ENCODE measurements at places on chromosomes 7 and 10.

- no peaks in the 10 kb centered on the region for H3K27me3 ChIP-seq
- no peak overlapping the region for H3K27ac ChIP-seq
Measured at GRCh38 chr10:121845044-121845784, 82.6 kb downstream of the ATE1 start.

DNA sequence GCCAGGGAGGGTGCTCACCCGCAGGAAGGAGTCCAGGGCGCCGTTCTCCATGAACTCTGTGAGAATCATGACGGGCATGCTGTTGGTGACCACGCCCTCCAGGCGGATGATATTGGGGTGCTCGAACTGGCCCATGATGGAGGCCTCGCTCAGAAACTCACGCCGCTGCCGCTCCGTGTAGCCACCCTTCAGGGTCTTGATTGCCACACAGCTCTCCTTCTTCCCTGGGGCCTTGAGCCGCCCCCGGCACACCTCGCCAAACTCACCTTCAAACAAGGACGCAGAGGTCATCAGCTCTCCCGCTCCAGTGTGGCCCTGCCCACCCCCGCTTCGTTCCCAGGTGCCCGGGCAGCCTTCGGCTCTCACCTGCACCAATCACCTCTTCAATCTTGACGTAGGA lies 14.6 kb downstream of the EPHB4 start:
- peaks cover 14% of the 10 kb centered on the region for H3K36me3 ChIP-seq
- DNase-seq = no peak
- H3K27ac ChIP-seq = no peak overlapping the region

GRCh38 chr10:131314799-131315198 lies 3.3 kb upstream of the TCERG1L start:
- H3K36me3 ChIP-seq = no peaks in the 10 kb centered on the region
- no peak overlapping the region for H3K27ac ChIP-seq
- no peaks in the 10 kb centered on the region for H3K4me1 ChIP-seq

- no peak overlapping the region for H3K27ac ChIP-seq
- DNase-seq = peak; percentile 13
- H3K4me1 ChIP-seq = peaks cover 25% of the 10 kb centered on the region
- H3K4me3 ChIP-seq = no peak overlapping the region
Measured at GRCh38 chr7:80481196-80481884, 30.5 kb downstream of the GNAT3 start.

DNA sequence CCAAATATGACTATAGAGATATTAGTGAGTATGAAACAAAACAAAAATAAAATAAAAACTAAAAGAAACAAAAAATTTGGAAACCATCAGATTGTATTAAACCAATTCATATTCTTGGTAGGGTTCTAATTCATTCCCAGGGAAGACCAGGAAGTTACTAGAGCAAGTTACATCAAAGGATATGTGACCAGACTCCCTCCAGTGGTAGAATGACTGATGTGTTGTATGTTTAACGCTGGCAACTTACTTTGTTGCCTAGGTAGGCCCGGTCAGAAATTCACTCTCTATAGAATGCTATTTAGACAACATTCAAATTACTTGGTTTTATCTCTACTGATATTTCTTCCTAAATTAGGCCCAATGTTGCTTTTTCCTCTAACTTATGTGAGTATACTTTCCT lies 5.2 kb downstream of the PHYHIPL start:
- H3K4me3 ChIP-seq = no peak overlapping the region
- no peaks in the 10 kb centered on the region for H3K4me1 ChIP-seq
- no peaks in the 10 kb centered on the region for H3K36me3 ChIP-seq
- no peak overlapping the region for H3K27ac ChIP-seq

DNA sequence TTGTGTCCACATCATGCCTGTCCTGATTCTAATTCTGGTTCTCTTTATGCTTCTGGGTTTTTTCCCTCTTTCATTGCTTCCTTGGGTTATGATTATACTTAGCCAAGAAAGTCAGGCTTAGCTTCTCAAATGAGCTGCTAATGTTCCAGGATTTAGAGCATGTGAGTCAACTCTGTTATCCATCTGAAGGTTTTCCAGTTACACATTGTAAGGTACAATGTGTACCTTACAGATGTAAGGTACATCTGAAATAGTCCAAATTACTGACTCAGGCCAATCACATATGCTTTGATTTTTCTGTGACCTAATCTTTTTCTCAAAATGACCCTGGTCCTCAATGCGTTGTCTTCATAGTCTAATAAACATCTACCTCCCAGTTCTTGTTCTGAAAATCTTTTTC lies 13.3 kb upstream of the MIOS start:
- peak overlapping the region; percentile 83 for H3K27ac ChIP-seq
- peak; percentile 58 for DNase-seq
- H3K36me3 ChIP-seq = no peaks in the 10 kb centered on the region
- H3K27me3 ChIP-seq = no peaks in the 10 kb centered on the region
- peak overlapping the region; percentile 38 for H3K4me3 ChIP-seq

DNA sequence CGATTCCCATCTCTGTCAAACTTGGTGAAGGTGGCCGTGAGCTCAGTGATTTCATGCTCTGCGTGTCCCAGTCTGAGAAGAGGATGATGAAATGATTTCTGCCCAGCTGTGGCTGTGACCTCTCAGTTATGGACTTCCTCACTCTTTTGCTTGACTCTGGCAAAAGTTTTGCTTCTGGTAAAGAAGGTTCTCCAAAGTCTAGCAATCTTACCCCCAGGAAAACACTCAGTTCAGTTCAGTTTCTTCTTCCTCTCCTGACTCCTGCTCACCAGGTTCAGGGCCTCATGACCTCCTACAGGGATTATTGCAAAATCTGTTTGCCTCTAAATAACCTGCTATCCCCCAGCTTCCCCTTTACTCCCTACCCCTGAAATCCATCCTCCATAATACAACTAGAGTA lies 4.9 kb upstream of the BLOC1S2 start:
- H3K4me1 ChIP-seq = peaks cover 5% of the 10 kb centered on the region
- no peak overlapping the region for H3K4me3 ChIP-seq
- no peaks in the 10 kb centered on the region for H3K36me3 ChIP-seq

DNA sequence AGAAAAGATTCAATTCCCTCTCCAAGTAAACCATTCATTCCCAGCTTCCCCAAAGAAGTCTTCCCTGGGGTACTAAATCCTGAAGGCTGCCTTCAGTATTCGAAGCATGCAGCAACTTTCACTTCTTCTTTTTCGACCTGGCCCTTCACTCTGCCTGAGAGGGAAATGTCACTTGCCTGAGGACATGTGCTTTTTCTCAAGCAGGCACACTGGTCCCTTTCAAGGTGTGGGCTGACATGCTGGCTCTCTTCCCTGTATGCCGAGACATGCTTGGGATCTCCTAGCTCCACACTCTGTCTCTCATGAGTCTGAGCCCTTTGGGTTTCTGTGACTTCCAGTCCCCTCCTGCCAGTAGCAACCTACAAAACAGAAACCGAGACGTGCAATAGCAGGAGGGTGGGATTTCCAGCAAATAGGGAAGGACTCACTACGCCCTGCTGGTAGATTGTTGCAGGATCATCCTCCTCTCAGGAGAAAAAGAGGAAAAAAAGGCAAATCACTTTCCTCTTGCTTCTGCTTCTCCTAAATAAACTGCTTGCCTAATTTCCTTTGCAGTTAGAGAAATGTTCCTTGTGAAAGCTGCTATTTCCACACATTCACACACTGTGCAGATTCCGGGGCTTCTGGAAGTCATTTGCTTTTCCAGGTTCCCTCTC lies 33.5 kb downstream of the FIGNL1 start:
- no peak overlapping the region for H3K27ac ChIP-seq
- H3K36me3 ChIP-seq = no peaks in the 10 kb centered on the region
- H3K4me3 ChIP-seq = no peak overlapping the region
- 0 out of 2 replicates have a peak, but pooled peaks cover 14% of the 10 kb centered on the region for H3K27me3 ChIP-seq

DNA sequence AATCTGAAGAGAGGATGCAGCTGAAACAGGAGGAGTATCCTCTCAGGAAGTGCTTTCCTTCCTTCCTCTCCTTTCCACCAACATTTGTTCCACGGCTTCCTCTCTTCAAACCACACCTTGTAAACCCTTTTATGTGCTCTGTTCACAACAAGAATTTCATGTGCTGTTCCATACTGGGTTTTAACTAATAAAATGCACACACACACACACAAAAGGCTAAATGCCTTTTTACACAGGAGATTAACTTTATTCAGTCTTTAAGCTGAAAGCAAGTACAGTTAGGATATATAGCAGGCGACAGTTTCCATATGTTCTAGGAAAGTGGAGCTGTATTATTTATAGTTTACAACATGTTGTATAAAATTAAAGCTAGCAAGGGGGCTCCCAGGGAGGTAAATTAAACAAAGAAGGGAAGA lies 106.7 kb downstream of the REEP3 start:
- H3K4me1 ChIP-seq = peaks cover 32% of the 10 kb centered on the region
- 0 out of 2 replicates have a peak, but pooled peaks cover 4% of the 10 kb centered on the region for H3K36me3 ChIP-seq
- H3K27ac ChIP-seq = peak overlapping the region; percentile 94
- DNase-seq = no peak
- H3K27me3 ChIP-seq = no peaks in the 10 kb centered on the region

- no peak for DNase-seq
- no peak overlapping the region for H3K27ac ChIP-seq
- H3K4me1 ChIP-seq = no peaks in the 10 kb centered on the region
- H3K27me3 ChIP-seq = no peaks in the 10 kb centered on the region
- H3K4me3 ChIP-seq = no peak overlapping the region
Measured at GRCh38 chr10:65611592-65611991, 1314.2 kb upstream of the LRRTM3 start.

- no peak overlapping the region for H3K27ac ChIP-seq
- H3K4me3 ChIP-seq = no peak overlapping the region
- H3K27me3 ChIP-seq = peaks cover 21% of the 10 kb centered on the region
- no peak for DNase-seq
- no peaks in the 10 kb centered on the region for H3K36me3 ChIP-seq
Measured at GRCh38 chr7:139542308-139543151, 19.0 kb downstream of the CLEC2L start.

DNA sequence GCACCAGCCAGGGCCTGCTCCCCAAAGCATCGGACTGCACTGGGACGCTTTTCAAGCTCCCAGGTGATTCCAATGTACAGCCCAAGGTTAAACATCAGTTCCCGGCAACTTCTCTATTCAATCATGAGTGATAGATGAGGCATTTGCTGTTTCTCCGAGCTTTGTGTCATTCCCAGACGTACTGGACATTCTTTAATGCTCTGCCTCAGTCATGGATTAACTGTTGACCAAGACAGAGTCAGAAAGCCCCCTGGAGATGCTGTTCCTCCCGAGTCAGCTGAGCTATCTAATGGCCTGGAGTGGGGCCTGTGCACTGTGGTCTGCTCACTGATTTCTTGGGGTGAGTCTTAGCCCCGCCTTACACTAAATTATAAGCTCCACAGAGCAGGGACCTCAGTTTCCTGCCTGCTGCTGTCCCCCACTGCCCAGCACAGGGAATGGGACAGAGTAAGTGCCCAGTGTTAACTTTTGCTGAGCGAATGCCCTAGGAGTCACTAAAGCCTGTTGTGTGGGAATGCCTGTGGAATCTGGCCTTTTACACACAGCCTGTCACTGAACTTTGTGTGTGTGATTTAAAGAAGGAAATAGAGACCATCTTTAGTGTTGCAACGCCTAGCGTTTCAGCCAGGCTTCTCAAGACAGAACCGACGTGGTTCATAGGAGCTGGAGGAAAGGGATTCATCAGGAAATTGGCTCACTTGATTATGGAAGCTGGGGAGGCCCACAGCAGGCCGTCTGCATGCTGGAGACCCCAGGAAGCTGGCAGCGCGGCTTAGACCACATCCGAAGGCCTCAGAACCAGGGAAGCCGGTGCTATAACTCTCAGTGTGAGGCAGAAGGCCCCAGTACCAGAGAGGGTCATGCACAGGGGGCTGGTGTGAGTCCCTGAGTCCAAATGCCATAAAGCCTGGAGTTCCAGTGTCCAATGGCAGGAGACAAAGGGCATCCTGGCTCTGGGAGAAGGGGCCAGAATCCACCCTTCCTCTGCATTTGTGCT lies 29.3 kb upstream of the RNF32 start:
- no peak overlapping the region for H3K4me3 ChIP-seq
- peaks cover 30% of the 10 kb centered on the region for H3K27me3 ChIP-seq
- no peaks in the 10 kb centered on the region for H3K4me1 ChIP-seq
- DNase-seq = no peak
- H3K27ac ChIP-seq = no peak overlapping the region

GRCh38 chr10:33460505-33461294 lies 126.2 kb upstream of the NRP1 start:
- peaks cover 28% of the 10 kb centered on the region for H3K4me1 ChIP-seq
- no peak overlapping the region for H3K4me3 ChIP-seq
- peak overlapping the region; percentile 58 for H3K27ac ChIP-seq
- peak; percentile 90 for DNase-seq

GRCh38 chr7:116952635-116953371 lies 498 bp upstream of the ST7 start:
- no peaks in the 10 kb centered on the region for H3K36me3 ChIP-seq
- H3K4me3 ChIP-seq = peak overlapping the region; percentile 85
- H3K4me1 ChIP-seq = peaks cover 22% of the 10 kb centered on the region
- H3K27ac ChIP-seq = peak overlapping the region; percentile 96
- H3K27me3 ChIP-seq = no peaks in the 10 kb centered on the region
- DNase-seq = peak; percentile 78

DNA sequence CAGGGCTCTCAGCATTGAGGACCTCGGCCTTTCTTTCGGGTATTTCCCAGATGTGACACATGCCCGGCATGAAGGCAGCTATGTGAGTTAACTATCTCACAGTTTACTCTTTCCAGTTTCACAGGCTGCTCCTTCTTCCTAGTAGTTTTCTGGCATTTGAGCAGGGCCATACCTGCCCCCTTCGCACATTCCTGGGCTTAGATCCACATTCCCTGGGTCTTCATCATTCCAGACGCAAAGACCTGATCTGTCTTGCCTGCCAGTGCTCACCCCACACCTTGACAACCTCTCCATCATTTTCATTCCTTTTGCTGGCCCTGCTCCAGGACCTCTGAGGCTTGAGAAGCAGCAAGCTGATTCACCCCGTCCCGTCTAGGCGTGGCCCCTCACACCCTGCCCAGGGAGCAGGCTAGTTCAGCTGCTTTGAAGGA lies 227.5 kb downstream of the WDR11 start:
- no peak for DNase-seq
- no peak overlapping the region for H3K27ac ChIP-seq

DNA sequence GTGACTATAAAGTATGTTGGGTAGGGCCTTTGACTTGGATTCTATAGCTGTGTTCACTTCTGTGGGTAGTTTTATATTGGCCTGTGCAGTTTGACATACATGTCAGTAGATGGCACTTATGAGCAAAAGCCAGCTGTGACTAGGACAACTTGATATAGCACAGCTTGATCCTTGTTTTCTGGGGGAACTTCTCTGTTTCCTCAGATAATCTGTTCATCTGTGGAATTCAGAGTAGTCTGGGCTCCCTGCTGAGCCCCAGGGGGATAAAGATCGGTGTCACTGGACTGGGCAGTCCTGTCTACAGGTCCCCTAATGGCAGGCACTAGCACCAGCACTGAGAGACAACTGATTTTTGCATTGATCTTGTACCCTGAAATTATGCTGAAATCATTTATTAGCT lies 25.4 kb downstream of the CYP2C9 start:
- no peaks in the 10 kb centered on the region for H3K4me1 ChIP-seq
- no peaks in the 10 kb centered on the region for H3K36me3 ChIP-seq
- H3K27ac ChIP-seq = no peak overlapping the region
- no peak overlapping the region for H3K4me3 ChIP-seq
- H3K27me3 ChIP-seq = no peaks in the 10 kb centered on the region

- H3K4me1 ChIP-seq = peaks cover 9% of the 10 kb centered on the region
- H3K4me3 ChIP-seq = no peak overlapping the region
- no peaks in the 10 kb centered on the region for H3K27me3 ChIP-seq
- H3K36me3 ChIP-seq = no peaks in the 10 kb centered on the region
Measured at GRCh38 chr7:54969208-54969967, 49.4 kb upstream of the EGFR start.

- DNase-seq = no peak
- H3K27me3 ChIP-seq = no peaks in the 10 kb centered on the region
- H3K4me1 ChIP-seq = no peaks in the 10 kb centered on the region
- no peak overlapping the region for H3K4me3 ChIP-seq
Measured at GRCh38 chr10:122219340-122219739, 51.8 kb upstream of the BTBD16 start.

GRCh38 chr7:22477876-22478450 lies 22.0 kb downstream of the STEAP1B start:
- peaks cover 17% of the 10 kb centered on the region for H3K4me1 ChIP-seq
- H3K36me3 ChIP-seq = no peaks in the 10 kb centered on the region
- no peak for DNase-seq
- no peak overlapping the region for H3K4me3 ChIP-seq
- no peak overlapping the region for H3K27ac ChIP-seq
- no peaks in the 10 kb centered on the region for H3K27me3 ChIP-seq
